ENCODE measurements at places on chromosomes 1 and 21. TPM values are rescaled to one million over a fixed set of nuclear protein-coding genes. Genes with fewer than 3 reads are reported as not detected.

DNA sequence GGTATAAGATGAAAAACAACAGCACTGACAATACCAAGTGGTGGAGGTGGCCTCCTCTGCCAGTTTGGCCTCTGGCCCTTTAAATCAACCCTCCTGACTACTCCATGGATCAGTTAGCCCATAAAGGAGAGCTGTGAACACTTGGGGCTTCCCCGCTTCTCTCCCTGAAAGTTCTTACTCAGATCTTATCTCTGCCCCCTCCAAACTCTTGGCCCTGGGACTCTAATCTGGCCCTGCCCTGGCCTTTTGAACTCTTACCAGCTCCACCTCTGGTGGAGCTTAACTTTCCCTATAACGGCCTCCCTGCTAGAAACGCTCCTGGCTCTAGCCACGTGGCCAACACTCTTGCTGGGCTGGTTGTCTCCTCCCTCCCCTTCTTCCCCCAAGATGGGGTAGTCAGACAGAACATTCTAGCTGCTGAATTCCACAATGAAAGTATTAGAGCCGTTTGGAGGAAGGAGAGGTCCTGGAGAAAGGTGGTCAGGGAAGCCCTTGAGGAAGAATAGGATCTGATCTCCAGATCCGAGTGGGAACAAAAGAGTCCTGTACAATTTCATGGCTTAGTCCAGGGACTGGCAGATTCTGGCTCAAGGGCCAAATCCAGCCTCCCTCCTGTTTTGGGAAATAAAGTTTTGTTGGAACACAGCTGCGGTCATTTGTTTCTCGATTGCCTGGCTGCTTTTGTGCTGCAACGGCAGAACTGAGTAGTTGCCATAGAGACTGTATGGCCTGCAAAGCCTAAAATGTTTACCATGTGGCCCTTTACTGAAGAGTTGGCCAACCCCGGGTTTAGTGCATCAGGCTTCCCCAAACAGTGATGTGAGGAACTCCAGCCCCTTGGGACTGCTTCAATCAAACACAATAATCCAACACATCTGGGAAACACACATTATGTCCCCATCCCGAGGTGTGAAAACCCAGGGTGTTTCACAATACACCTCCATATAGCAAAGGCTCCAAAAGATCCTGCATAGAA is 9.5 kb upstream of the PIGR start:
- DNase-seq, result no peak

GRCh38 chr1:7008975-7009740 is 223.9 kb downstream of the CAMTA1 start:
- no peak for DNase-seq

GRCh38 chr1:191696354-191696753 is 461.9 kb upstream of the RGS18 start:
- DNase-seq, result no peak

DNA sequence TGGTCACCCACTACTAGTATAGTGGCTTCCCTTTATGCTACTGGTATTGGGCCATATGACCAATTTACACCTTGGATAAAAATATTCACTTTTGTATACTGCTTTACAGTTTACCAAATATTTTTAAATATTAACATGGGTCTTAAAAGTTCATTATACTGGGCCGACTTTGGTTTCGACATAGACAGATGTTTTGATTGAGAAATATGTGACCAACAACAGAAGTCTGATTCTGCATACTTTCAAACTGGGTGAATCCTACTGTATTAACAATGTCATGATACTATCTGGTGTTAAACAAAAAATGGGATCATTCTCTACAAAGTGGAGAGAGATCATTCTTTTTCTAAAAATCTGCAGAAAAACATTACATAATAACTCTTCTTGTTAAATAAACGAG is 134.8 kb downstream of the AKT3 start:
- DNase-seq, result no peak

GRCh38 chr1:93675931-93676330 is 5.7 kb downstream of the BCAR3 start:
- no peak for DNase-seq

DNA sequence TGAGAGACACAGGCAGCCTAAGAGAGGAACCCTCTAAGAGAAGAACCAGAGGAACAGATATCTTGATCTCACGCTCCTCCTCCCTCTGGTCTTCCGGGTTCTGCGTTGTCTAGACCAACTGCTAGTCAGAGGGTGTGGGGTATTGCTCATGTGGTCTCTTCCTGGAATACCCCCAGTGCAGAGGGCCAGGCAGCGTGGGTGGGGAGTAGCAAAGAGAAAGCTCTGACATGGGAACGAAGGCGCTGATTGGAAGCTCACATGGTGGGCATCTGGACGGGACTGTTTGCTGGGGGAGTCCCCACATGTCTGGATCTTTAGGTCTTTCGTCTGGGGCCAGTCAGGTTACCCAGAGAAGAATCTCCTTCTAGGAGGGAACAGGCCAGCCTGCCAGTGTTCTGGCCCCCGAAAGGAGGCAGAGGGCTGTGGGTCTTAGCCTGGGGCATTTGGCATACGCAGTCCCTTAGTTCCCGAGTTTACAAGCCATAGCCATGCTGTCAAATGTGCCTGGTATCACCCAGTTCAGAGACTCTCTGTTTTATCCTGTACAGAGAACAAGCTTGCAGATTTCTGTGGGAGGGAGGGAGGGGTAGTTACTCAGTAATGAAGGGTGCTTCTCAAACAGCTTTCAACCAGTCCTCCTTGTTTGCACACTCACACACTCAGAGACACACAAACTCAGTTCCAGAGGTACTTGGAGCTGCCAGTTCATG is 18.3 kb upstream of the IL6R start:
- no peak for DNase-seq

GRCh38 chr1:234488054-234489006 is 9.4 kb upstream of the TARBP1 start:
- no peak for DNase-seq

DNA sequence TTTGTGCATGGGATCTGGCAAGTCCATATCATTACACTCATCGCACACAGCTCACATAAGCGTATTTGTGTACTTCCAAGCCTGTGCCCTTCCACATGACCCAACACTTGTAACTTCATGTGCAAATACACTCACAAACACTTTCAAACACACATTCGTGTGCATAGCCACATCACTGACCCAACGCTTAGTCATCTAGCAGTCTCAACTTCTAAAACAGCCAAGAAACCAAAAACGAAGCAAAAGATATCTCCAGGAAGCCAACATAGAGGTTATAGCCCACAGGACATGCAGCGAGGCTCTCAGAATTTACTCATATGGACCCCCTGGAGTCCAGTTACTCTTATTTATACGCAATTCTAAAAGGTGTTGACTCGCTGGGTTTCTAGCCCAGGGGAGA is 10.9 kb upstream of the GOLT1A start:
- DNase-seq, result no peak

GRCh38 chr1:225654277-225654597 is 1.3 kb upstream of the ENAH start:
- no peak for DNase-seq

- no peak for DNase-seq
Observed at GRCh38 chr1:6975331-6976043, 190.2 kb downstream of the CAMTA1 start.

DNA sequence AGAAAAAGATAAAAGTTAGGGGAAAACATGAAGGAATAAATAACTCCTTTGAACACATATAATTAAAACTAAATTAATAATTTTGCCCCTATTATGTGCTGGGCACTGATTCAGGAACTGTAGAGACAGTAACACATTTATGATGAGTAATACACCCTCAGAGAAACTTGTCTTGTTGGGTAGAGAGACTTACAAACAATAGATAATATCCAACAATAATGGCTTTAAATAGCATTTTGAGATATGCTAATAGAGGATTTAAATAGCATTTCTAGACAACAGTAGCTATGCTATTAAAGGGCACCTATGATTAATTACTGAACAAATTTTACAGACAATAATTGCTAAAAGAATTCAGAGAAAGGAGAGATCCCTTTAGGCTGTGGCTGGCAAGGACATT is 455.5 kb downstream of the NUF2 start:
- DNase-seq, result no peak

DNA sequence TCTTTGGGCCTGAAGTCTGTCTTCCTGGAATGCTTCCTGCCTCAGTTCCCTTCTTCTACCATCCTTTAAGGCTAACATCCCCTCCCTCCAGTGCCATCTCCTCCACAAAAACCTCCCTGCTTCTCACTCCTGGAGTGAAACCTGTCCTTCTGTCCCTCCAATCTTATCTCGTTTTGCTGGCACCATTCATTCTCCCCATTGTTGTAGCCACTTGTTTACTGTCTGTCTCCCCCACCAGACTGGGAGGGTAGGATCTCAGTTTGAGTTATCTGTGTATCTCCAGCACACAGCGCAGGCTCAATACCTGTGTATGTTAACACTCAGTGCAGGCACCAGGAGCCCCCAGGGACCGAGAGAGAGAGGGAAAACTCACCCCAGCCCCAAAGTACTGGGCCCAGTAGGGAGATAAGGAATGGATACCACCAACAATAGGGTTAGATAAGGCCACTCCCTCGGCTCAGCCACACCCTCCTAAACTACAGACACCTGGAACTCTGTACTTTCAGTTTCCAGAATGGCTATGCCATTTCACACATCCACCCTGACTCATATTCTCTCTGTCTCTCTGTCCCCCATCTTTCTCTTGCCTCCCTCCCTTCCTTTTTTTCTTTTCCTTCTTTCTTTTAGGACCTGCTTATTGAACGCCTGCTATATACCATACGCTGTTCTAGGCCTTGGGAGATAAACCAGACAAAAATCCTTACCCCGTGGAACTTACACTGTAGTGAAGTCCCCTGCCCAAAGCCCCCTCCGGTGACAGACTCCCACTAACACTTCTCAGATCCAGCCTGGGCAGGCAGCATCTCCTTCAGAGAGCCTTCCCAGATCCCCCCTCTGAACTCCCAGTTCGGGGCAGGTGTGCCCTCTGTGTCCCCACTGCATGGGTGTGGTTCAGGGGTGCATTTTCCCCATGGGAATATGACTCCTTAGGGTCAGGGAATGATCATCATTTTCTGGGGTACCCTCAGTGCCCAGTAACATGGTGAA is 3.3 kb upstream of the SSBP3 start:
- no peak for DNase-seq

GRCh38 chr1:25538191-25538767 is 5.1 kb upstream of the LDLRAP1 start:
- no peak for DNase-seq

Gene SH3D21
- total RNA-seq, result 8.5 TPM

Gene SMCP
- total RNA-seq, result not detected

Gene FCRL3
- 1.2 TPM for total RNA-seq

Gene REG4
- total RNA-seq, result not detected

Gene SYCP1
- total RNA-seq, result not detected

Gene PTPN7
- 8.5 TPM for total RNA-seq

Gene MPZ
- total RNA-seq, result 4.0 TPM

Gene GPR161
- total RNA-seq, result 9.6 TPM

Gene OPTC
- total RNA-seq, result not detected

Gene SLC30A10
- total RNA-seq, result not detected

Measured in lower lobe of right lung (tissue), 2 donors.